ENCODE measurements at places on chromosomes 7 and 10. TPM values are rescaled to one million over a fixed set of nuclear protein-coding genes. Genes with fewer than 3 reads are reported as not detected.

EZH2 gene
- 2.5 TPM for total RNA-seq

TFR2 gene
- 689 TPM for total RNA-seq

COG5 gene
- 12.9 TPM for total RNA-seq

ACSM6 gene
- total RNA-seq: not detected

All from left lobe of liver (tissue), 2 donors.